HuH-7.5 (cell line): ENCODE measurements at places on chromosomes 1 and 21.

DNA sequence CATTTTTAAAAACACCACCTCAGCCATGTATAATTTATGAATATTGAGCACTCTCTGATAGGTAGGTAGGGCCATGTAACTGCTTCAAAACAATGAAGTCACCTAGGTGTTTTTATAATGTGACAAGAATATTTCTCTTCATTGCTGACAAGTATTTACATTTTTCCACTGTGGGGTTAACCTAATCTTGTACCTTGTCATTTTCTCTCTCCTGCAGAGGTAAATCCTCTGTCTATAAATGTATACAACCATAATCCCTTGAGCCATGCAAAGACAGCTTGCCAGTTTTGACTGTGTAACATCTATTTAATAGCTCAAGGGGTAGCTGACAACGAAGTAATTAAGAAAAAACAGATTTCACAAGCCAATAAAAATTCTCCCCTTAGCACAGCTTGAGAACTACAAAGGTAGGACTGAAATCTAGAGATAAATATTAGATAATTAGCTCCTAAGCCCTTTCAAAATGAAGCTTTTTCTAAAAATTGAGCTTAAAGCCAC lies 137.6 kb upstream of the POGK start:
- no peak for DNase-seq

GRCh38 chr1:79239840-79240239 lies 233.3 kb upstream of the ADGRL4 start:
- DNase-seq = no peak

GRCh38 chr1:111971396-111971795 lies 18.1 kb downstream of the KCND3 start:
- no peak for DNase-seq

DNA sequence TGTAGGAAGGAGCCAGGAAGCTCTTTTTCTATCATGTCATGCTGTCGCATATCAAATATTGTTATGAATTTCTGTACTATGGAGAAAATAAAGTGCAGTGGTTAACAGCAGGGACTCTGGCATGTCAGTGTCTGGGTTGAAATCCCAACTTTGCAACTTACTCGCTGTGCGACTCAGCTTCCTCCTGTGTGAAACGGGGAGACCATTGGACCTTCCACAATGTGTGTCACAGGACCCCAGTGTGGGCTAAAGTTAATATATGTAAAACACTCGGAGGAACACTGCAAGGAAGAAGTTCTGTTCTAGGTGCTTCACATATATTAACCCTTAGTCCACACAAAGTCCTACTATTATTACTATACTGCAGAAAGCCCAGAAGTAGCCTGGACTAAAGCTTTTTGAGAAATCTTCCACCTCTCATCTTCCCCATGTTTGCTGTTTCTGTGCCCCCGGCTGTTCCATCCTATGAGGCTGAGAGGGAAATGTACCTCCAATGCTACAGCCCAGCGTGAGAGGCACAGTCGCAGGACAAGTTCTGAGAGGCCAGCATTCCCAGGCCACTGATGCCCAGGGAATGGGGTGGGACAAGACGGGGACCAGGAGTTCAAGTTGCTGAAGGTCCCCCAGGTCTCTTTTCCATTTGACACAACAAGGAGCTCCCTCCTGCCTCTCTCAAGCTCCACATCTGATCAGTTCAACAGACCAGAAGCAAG lies 1.9 kb downstream of the CHIT1 start:
- no peak for DNase-seq

GRCh38 chr1:246680190-246680589 lies 44.0 kb upstream of the SCCPDH start:
- no peak for DNase-seq

GRCh38 chr1:9271283-9271682 lies 21.4 kb upstream of the SPSB1 start:
- no peak for DNase-seq

DNA sequence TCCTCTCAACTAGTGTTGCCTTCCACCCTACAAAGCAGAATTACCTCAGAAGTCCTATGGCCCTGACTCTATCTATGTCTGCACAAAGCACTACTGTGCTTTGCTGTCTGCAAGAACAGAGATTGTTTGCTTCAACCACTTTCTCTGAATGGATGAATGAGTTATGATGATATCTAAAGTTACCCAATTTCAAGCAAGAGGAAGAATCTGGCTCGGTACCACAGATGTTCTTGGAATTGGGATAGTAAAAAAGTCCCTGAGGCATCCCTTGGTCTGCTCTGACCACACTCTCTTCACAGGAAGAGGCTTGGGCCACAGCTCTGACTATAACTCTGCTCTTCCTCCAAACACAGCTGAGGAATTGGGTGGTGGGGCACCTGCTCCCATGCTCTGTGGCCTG lies 31.2 kb downstream of the MTARC1 start:
- DNase-seq = no peak

DNA sequence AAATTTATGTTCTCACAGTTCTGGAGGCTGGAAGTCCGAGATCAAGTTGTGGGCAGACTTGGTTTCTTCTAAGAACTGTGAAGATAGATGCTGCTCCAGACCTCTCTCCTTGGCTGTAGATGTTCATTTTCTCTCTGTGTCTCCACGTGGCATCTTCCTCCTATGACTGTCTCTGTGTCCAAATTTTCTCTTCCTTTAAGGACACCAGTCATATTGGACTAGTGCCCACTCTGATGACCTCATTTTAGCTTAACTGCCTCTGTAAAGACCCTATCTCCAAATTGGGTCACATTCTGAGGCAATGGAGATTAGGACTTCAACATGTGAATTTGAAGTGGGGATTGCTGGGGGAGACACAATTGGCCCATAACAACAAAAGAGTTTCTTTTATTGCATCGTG lies 125.3 kb upstream of the ETS2 start:
- no peak for DNase-seq

- DNase-seq = no peak
Observed at GRCh38 chr1:150194381-150195031, 41.4 kb downstream of the ANP32E start.

DNA sequence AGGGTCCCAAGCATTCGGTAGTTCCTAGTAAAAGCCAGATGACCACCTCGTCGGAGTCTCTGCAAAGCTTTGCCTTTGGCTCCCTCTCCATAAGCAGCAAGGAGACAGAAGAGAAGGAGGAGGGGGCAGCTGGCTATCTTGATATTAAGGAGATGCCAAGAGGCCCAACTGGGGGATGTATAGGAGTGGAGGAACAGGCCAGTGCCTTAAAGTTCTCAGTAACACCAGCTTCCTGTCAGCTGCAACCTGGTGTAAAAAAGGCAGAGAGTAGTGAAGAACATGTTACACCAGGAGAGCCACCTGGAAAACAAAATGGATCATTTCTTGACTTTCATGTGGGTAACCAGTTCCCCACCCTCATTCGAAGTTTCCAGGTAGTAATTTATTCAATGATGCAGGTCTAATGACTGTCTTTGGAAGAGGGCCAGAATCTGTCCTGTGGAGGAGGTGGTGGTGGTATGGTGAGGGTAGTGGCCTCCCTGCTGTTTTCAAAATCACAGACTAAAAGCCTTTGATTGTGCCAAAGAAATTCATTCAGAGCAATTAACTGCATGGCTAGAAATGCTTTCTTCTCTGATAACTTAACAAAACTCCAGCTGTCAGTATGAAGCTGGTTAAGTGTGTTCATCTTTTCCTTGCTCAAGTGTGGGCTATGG lies 27.3 kb downstream of the TMEM200B start:
- no peak for DNase-seq

DNA sequence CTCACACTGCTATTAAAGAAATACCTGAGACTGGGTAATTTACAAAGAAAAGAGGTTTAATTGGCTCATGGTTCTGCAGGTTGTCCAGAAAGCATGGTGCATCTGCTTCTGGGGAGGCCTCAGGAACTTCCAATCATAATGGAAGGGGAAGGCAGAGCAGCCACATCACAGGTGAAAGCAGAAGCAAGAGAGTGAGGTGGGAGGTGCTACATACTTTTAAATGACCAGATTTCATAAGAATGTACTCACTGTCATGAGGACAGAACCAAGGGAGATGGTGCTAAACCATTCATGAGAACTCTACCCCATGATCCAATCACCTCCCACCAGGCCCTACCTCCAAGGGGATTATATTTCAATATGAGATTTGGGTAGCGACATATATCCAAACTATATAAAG lies 55.7 kb downstream of the MRPL39 start:
- no peak for DNase-seq

- no peak for DNase-seq
Observed at GRCh38 chr21:44709426-44710293, 1.7 kb downstream of the TSPEAR start.

GRCh38 chr1:185373813-185374529 lies 56.9 kb upstream of the IVNS1ABP start:
- DNase-seq = no peak
